Left ventricle myocardium inferior (tissue), 1 donor: ENCODE measurements at places on chromosomes 6 and 20. TPM values are rescaled to one million over a fixed set of nuclear protein-coding genes. Genes with fewer than 3 reads are reported as not detected.

GRCh38 chr6:34773916-34774315 lies 16.6 kb downstream of the SNRPC start:
- DNase-seq = no peak

Gene HLA-DQA2
- 1.8 TPM for total RNA-seq

Gene CPXM1
- 0.69 TPM for total RNA-seq

Gene EPPIN
- total RNA-seq = not detected

Gene LPA
- not detected for total RNA-seq

Gene WFDC2
- total RNA-seq = not detected

GRCh38 chr20:40957265-40957760 lies 71.3 kb upstream of the TOP1 start:
- DNase-seq = no peak

Gene RPS6KA2
- 77.2 TPM for total RNA-seq

Gene C6orf58
- not detected for total RNA-seq

DNA sequence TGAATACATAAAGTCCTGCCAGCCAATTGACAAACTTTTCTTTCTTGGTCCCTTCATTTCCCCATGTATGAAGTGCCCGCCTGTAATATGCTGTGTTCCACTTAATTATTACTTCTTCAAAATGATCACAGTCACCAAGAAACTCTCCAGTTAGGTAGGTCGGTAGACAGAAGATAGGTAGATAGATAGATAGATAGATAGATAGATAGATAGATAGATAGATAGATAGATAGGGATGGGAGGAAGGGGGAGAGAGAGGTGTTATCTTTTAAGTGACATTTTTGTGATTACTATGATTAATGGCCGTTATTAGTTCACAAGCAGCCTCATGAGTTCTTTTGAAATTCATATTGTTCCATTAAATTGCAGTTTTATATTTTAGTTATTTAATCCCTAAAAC lies 79.5 kb upstream of the TPD52L1 start:
- DNase-seq = no peak

- peak; percentile 33 for DNase-seq
Observed at GRCh38 chr6:6588064-6588923, at the start of gene LY86. Gene LY86, plus strand, starts transcription at chr6:6588720. Its CDS starts 15 bp downstream, at chr6:6588735.

Gene ROS1
- 0.08 TPM for total RNA-seq

DNA sequence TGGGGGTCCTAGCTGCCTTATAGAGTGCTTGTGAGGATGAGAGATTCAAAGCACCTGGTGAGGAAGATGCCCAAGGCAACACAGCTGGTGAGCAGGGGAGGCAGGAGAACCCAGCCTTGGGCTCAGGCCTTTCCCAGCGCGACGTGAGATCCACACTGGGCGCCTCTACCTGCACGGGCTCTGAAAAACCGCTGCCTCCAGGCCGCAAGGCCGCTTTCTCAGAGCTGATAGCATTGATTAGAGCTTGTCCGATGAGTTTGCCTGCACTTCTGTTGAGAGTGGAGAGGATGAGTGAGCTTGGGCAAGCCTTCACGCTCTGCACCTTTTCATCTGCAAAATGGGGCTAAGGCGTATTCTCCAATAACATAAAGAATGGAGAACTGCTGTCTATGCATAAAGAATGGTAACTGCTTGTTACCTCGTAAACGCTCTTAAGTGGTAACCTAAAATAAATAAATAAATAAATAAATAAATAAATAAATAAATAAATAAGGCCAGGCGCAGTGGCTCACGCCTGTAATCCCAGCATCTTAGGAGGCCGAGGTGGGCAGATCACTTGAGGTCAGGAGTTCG lies 916 bp downstream of the PABPC1L start:
- DNase-seq = no peak

DNA sequence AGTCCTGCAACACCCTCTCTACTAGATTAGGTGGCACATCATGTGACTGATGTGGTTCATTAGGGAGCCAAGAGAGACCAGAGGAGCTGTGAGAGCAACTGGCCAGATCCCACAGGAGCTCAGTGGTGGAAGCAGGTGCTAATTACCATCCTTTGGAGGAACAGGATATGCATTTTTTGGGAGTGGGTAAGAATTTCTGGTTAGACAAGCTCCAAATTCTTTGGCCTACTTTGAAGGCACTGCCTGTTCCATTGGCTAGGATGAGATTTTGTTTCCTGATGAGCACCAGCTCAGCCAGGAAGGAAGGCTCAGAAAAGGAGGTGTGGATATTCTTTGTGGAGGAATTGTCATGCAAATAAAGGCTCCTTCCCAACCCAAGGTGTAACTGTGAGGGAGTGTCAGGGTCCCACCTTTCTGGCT lies 130.3 kb upstream of the BMP2 start:
- no peak for DNase-seq

DNA sequence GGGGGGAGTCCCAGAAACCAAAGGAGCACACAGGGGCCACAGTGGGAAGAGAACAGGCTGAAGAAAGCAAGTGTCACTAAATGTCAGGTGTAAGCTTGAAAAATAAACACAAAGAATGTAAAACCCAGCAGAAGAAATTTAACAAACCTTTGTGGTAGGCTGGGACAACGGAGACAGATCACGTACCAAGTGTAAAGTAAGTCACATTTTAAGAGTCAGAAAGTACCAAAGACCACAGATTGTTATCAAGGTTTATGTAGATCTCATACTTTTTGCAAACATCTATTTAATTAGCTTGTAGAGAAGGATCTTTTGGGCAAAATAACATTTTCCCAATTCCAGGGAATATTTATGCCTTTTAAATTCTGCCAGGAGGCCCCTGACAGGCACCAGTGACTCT lies 1.6 kb downstream of the CLIC5 start:
- no peak for DNase-seq

DNA sequence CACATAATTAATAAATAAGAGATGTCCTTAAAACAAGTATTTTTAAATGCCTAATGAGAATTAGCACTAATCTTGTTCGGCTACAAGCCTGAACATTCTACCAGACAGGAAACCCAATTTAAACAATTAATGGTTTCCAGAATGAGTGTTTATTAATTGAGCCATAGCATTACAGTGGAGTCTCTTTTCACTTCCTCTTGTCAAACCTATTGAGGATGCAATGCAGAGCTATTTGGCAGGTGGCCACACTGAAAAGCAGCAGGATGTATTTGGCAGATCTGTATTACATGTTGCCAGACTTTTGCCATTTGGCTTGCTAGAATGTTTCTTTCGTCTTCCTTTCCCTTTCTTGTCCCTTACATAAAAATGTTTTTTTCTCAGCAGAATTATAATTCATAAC lies 475.2 kb upstream of the MARCKS start:
- peak; percentile 37 for DNase-seq

GRCh38 chr6:25960734-25961133 lies 1.9 kb upstream of the TRIM38 start:
- DNase-seq = no peak

DNA sequence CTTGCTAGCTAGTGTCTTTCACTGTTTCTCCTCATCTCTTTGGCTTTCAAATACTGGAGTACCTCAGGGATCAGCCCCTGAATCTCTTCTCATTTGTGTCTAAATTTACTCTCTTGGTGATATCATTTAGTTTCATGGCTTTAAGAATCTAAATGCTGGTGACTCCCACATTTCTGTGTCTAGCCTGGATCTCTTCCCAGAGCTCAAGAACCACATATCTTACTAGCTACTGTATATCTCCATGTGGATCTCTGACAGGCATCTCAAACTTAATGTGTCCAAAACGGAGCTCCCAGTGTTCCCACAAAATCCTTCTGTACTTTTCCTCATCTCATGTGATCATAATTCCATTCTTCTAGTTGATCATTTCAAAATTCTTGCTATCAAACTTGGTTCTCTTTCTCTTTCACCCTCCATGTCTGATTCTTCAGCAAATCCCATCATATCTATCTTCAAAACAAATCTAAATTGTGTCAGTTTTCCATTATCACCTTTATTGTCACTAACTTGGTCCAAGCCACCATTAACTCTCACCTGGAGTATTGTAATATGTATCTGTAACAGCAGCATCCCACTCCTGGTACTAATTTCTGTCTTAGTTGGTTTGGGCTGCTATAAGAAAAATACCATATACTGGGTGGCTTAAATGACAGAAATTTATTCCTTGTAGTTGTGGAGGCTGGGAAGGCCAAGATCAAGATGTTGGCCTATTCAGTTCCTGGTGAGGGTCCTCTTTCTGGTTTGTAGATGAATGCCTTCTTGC lies 45.9 kb downstream of the CCDC170 start:
- no peak for DNase-seq

- no peak for DNase-seq
Observed at GRCh38 chr20:35975576-35976373, 7.4 kb downstream of the CNBD2 start.

GRCh38 chr6:44655412-44656342 lies 268.2 kb downstream of the CDC5L start:
- DNase-seq = peak; percentile 66

GRCh38 chr6:14817074-14817473 lies 428.8 kb upstream of the JARID2 start:
- no peak for DNase-seq

Gene GLP1R
- 7.5 TPM for total RNA-seq

GRCh38 chr6:126535595-126535994 lies 195.7 kb downstream of the CENPW start:
- no peak for DNase-seq

- no peak for DNase-seq
Observed at GRCh38 chr6:103784117-103784516, 1075.6 kb downstream of the HACE1 start.

GRCh38 chr6:117674503-117674902 lies 766 bp upstream of the NUS1 start:
- no peak for DNase-seq

GRCh38 chr6:123777563-123777962 lies 26.1 kb upstream of the NKAIN2 start:
- no peak for DNase-seq

GRCh38 chr6:87444362-87444761 lies 28.4 kb upstream of the SLC35A1 start:
- DNase-seq = no peak

DNA sequence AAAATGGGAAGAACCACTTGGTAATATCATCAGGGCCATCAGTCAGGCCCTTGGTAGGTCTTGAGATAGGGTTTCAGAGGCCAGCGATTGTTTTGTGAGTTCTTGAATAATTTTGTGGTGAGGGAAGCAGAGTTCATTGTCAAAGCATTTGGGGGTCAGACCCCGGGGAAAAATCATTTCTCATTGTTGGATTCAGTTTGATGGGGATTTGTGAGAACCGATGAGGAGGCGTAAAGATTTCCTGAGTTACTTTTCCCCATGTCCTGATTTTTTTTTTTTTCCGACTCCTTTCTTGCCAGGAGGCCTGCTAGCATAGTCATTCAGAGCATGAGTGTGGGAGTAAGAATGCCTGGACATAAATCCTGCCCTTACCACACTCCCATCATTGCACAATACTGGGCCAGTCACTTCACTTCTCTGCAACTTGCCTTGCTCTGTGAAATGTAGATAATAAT lies 60.3 kb downstream of the TSHZ2 start:
- no peak for DNase-seq

Gene ADISSP
- 10.2 TPM for total RNA-seq

Gene MAS1
- not detected for total RNA-seq

DNA sequence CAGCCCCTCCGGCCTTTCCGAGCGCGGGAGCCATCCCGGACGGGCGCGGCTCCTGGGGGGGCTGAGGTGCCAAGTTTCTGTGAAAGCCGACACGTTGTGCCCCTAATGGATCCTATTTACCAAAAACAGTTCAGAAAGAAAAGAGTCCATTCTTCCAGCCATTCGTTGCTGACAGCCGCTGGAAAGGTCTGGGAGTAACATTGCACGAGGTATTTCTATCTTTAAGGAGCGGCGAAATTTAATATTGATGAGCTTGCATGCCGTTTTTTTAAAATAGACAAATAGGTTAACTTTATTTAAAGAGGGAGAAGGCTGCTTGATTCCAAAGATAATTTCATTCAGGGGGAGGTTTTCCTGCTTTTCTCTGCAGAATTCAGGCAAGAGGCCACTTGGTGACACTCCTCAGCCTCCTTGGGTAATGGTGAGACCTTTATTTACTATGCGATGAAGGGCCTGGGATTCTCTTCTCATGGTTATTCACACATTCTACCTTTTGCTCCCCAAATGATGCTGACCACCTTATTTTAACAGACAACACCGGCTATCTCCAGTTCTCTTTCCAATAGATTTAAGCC lies 988 bp downstream of the TIAM2 start:
- DNase-seq = no peak

DNA sequence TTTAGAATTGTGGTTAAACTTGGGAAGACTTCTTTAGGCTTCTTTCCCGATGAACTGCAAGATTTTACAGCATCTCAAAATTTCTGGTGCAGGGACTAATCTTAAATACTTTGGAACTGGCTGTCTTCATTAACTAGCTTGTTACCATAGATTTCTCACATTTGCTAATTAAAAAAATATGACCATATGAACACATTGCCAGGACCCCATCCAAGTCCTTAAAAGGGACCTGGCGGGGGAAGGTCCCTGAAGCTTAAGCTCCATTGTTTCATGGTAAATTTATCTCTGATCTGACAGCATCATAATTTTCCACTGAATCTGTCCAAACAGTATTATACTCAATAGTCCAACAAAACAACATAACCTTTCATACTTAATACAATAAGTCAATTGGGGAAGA lies 517.8 kb upstream of the FLRT3 start:
- DNase-seq = no peak

GRCh38 chr20:1283522-1284510 lies 17.7 kb downstream of the SNPH start:
- DNase-seq = no peak

Gene NKAPL
- total RNA-seq = 4.5 TPM

Gene KLC4
- total RNA-seq = 36.1 TPM

DNA sequence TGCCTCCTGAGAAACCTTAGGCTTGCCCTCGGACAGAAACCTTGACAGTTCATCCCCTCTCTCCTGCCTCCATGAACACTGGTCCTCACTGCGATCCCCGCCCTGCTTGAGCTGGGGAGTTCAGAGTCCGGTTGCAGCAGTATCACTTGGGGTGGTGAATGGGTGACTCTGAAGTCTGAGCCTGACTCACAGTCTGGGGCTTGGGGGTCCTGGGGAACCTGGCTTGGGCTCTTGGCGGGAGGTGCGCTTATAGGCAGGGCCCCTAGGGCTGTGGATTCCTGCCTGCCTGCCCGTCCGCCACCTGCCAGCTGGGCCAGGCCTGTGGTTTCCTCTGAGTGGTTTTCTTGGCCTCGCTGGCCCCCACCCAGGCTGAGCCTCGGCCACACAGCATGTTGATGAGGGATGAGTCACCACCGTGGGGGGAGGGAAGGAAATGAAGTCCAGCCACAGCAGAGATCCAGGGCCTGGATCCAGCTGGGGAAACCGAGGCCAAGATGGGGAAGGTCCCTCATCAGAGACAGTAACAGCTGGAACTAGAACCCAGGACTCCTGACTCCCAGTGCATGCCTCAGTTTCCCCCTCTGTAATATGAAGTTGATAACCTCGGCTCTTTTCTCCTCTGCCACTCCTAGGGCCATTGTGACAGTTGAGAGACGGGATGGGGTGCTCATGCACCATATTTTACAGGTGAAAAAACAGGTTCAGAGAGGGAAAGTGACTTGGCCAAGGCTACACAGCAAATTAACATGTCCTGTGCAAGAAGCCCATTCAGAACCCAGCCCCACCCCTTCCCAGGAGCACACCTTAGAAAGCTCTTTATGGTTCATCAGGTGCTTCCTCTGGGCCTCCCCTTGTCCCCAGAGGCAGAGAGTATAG lies 9.2 kb downstream of the FOXS1 start:
- DNase-seq = peak; percentile 79

- no peak for DNase-seq
Observed at GRCh38 chr6:119974430-119975159, 625.0 kb upstream of the MAN1A1 start.

Gene OR10C1
- not detected for total RNA-seq
